ENCODE measurements at places on chromosomes 7 and 10. TPM values are rescaled to one million over a fixed set of nuclear protein-coding genes. Genes with fewer than 3 reads are reported as not detected.

DNA sequence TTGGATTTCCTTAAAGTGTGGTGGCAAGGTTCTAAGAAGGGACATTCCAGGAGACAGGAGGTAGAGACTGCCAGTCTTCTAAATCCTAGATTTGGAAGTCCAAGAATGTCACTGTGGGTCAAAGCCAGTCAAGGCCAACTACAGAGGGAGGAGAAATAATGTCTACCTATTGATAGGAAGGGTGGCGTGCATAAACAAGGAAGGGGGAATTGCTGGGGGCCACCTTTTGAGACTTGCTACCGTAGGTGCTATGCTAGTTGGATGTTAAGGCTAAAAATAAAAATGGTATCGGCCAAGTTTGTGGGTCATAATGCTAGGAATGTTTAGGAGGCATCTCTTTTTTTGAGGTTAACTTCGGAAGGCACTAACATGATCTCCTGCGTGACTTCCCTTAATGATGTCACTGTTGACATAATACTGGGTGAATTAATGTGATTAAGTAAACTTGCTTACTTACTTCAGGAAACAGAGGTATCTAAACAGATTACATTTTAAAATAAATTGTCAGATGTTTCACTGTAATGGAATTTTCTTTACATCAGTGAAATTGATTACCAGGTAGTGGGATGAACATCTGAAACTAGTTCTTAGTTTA, 4.8 kb downstream of the BTRC start:
- H3K27ac ChIP-seq: no peak overlapping the region
- no peak for DNase-seq
- H3K36me3 ChIP-seq: no peaks in the 10 kb centered on the region

GRCh38 chr10:123392182-123392963, 238.2 kb downstream of the BUB3 start:
- H3K4me1 ChIP-seq: no peaks in the 10 kb centered on the region
- H3K27me3 ChIP-seq: no peaks in the 10 kb centered on the region
- H3K27ac ChIP-seq: no peak overlapping the region
- H3K4me3 ChIP-seq: no peak overlapping the region
- DNase-seq: no peak

- H3K27me3 ChIP-seq: no peaks in the 10 kb centered on the region
- H3K27ac ChIP-seq: no peak overlapping the region
Measured at GRCh38 chr10:103739039-103739764, 116.2 kb downstream of the SH3PXD2A start.

The SNX10 gene
- total RNA-seq: 5.8 TPM

Data from CD4-positive, alpha-beta T cell (primary cell).